Aorta (tissue), 5 donors: ENCODE measurements at places on chromosomes 16 and 17.
A peak's percentile ranks its signal among the peaks of the same experiment; 100 is the strongest.

DNA sequence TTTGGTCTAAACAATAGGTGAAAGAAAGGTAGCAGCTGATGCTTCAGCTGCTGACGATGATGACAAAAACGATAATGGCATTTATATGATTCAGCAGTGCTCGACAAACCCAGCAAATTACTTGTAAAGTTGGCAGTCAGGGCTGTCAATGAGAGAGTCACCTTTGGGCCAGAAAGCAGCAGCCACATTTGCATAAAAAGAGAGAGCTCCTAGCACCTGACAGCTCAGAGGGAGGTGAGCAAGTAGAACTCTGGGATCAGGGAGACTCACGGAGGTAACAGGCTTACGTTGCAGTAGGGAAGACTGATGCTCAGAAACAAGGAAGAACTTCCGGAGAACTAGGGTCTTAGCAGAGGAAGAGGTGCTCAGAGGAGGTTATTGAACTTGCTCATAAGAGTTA lies 291.9 kb upstream of the ZFHX3 start:
- DNase-seq = no peak

GRCh38 chr17:51647826-51648225 lies 387.5 kb downstream of the UTP18 start:
- DNase-seq = no peak

- no peak for DNase-seq
Observed at GRCh38 chr16:75011634-75012307, 12.9 kb downstream of the ZNRF1 start.

GRCh38 chr16:22164482-22164881 lies 2.2 kb downstream of the SDR42E2 start:
- DNase-seq = no peak

GRCh38 chr17:80153004-80153403 lies 6.1 kb upstream of the EIF4A3 start:
- no peak for DNase-seq

GRCh38 chr16:50096791-50097190 lies 31.0 kb downstream of the HEATR3 start:
- no peak for DNase-seq

DNA sequence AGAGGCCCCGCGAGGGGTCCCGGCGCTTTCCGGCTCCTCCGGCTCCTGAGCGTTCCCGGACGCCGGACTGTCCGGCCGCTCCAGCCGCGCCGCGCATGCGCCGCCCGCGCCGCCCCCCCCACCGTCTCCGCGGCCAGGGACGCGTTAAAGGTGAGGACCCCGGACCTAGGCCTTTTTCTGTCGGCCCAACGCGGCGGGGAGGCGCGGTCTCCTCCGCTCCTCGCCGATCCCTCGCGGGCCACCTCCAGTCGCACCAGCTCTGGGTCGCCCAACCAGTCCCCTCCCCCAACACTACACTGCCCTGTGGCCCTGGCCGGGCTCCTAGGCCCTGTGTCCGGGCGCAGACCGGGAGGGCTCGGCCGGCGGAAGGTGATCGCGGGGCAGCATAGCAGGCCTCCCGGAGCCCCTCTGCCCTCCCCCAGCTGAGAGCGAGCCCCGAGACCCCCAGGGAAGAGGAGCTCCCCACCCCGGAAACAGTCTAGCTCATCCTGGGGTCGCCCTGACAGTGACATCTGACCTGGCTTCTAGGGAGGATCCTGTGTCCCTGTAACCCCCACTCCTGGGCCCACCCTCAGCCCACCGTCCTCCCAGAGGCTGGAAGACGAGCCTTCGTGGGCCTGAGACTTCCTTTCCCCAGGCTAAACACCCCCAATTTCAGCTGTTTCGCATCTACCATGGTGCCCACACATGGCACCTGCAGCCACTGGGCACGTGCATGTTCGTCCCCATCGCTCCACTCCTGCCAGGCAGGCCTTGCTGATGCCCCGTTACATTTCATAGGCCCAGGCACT lies 14.7 kb upstream of the BCAR1 start:
- peak; percentile 91 for DNase-seq

DNA sequence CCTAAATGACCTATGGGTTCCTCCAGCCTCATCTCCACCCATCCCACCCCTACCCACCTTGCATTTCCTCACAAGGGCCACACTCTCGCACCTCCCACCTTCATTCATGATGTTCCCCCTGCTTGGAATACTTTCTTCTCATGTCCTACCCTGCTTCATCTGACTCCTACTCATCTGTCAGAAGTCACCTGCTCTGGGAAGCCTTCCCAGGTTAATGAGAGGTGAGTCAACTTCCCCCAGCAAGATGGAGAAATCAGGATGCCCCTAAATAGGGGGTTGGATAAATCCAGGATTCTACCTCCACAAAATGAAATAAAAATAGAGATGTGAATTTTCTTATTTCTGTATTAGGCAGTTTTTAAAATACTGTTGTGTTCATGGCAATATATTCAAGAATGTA lies 51.0 kb upstream of the WSB1 start:
- DNase-seq = no peak

- peak; percentile 34 for DNase-seq
Observed at GRCh38 chr16:85662976-85663830, 25.6 kb downstream of the GINS2 start.

DNA sequence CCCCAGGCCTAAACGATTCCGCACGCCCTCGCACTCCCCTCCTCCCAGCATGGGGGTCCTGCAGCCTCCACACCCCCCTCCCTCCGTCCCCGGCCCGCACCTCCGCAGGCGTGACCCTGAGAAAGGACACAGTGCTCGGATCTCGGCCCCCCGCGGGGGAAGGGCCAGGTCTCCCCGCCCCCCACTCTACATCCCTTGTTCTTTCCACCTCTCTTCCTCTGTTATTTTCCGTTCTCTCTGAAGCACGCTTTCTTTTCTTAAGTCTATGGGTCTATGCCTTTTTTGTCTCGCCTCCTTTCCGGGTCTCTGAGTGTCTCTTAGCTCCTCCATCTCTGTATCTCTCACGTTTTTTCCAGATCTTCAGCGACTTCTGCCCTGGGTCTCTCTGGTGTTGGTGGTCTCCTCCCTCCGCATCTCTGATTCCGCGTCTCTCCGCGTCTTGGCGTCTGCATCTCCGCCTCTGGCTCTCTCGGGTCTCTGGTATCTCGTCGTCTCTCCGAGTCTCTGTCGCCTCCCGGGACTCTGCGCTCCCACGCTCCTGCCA lies 2.1 kb upstream of the HES7 start:
- no peak for DNase-seq

GRCh38 chr17:17836818-17837379 lies at the start of gene SREBF1:
Gene SREBF1 (minus strand): TSS chr17:17836986. CDS start chr17:17836817, 169 bp downstream.
- DNase-seq = peak; percentile 87

GRCh38 chr17:27473748-27474609 lies 17.7 kb downstream of the KSR1 start:
- no peak for DNase-seq

DNA sequence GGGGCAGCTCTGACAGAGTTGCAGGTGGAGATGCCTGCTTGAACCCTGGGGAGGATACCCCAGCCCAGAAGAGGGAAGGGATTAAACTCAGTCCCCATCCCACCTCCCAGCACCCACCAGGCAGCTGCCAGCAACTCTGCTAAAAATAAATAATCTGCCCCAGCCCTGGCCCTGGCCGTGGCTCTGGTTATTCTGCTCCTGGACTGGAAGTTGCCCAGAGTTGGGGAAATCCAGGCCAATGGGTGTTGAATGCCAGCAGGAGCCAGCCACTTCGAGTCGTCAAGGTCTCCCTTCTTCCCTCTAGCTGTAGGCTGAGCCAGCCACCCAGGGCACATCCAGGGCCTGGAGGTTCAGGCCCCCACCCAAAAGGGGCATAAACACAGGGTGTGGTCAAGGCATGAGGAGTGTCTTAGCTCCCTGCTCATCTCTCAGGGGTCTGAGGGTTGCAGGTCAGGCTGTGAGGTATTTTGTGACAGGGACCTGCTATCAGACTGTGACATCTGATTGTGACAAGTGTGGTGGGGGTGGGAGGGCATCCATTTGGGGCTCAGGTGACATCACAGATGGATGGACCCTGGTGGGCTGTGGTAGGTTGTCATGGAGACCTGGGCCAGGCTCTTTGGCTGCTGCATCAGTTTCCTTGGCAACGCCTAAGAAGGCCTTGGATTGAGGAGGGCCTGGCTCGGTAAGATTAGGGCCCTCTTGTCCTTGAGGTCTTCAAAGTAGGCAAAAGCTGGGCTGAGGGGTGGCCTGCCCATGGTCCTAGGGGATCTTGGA lies 1.0 kb upstream of the RRAD start:
- peak; percentile 82 for DNase-seq

DNA sequence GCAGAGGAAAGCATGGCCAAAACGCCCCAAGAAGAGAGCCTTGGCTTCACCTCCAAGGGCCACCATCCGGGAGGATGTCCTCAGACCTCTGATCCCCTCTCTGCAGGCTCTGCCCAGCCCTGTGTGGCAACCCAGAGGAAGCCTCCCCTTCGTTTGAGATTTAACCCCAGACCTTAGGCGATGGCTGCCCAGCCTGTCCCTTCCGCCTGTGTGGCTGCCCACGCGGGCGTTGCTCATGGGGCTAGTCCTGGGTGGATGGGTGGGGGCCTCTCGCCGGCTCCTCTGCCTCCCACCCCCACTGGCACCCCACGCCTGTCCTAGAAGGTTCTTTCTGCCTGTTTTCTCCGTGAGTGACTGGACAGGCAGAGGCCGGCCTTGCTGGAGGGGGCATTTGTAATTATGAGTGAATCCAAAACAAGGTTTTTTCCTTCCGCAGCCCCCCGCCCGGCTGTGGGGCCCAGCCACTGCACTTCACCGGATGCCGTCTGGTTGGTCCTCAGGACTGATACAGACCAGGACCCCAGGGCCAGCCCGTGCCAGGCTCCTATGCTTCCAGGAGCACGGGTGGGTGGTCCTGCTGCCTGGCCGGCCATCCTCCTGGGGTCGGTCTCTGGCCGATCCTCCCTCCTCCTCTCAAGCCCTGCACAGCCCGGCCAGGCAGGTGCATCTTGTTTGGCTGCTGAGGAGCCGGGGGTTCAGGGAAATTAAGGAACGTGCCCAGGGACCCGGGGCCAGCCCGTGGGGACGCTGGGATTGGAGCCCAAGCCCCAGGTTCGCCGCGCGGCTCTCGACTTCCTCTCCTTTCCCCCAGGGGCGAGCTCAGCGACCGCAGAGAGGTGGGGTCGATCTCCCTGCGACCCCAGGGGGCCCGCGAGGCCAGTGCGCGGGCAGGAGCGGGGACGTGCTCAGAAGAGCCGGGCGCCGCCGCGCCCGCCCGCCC lies at the start of gene TMEM235:
TMEM235 (plus strand) TSS at position 636 of the 940 bp plus-strand sequence. CDS start 393 bp downstream, outside the sequence.
- DNase-seq = no peak
